ENCODE measurements at places on chromosomes 12 and 14.

GRCh38 chr12:95173392-95174251 lies 43.6 kb downstream of the FGD6 start:
- DNase-seq: peak; percentile 13

DNA sequence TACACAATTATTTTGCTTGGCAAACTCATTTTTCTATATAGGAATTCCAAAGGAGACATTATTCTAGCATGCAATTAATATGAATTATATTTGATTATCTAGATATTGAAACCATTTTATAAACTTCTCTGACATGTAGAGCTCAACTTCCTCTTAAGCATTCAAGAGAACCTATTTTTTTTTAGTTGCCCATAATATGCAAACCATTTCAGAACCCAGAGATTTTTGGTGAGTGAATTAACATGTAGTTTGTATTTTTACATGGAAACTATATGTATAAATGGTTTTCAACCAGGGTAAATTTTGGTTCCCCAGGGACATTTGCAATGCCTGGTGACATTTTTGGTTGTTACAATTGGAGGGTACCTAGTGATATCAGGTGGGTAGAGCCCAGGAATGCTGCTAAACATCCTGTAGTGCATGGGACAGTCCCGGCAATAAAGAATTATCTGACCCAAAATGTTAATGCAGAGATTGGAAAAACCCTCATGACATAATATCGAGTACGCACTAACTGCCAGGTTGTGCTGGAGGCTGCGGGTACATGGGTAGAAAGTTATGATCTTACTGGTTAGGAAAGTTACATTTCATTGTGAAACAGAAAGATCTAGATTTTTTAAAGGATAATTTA lies 338.9 kb upstream of the GARIN2 start:
- DNase-seq: no peak

DNA sequence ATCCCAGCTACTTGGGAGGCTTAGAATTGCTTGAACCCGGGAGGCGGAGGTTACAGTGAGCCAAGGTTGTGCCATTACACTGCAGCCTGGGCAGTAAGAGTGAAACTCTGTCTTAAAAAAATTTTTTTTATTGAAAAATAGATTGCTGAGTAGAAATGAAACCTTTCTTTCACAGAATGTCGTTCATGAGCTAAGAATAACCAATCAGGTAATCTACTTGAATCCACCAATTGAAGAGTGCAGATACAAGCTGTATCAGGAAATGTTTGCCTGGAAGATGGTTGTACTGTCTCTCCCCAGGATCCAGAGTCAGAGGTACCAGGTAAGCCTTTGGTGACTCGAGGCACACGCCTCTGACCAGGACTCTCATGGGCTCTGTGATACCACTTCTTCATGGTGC lies 27.0 kb downstream of the DYNC1H1 start:
- no peak for DNase-seq

GRCh38 chr12:91126516-91126915 lies 15.2 kb upstream of the LUM start:
- DNase-seq: no peak

GRCh38 chr12:123388177-123388950 lies 4.4 kb downstream of the KMT5A start:
- peak; percentile 59 for DNase-seq

- DNase-seq: peak; percentile 26
These were observed 886.2 kb downstream of the DIO2 start for GRCh38 chr14:79325071-79325470.

DNA sequence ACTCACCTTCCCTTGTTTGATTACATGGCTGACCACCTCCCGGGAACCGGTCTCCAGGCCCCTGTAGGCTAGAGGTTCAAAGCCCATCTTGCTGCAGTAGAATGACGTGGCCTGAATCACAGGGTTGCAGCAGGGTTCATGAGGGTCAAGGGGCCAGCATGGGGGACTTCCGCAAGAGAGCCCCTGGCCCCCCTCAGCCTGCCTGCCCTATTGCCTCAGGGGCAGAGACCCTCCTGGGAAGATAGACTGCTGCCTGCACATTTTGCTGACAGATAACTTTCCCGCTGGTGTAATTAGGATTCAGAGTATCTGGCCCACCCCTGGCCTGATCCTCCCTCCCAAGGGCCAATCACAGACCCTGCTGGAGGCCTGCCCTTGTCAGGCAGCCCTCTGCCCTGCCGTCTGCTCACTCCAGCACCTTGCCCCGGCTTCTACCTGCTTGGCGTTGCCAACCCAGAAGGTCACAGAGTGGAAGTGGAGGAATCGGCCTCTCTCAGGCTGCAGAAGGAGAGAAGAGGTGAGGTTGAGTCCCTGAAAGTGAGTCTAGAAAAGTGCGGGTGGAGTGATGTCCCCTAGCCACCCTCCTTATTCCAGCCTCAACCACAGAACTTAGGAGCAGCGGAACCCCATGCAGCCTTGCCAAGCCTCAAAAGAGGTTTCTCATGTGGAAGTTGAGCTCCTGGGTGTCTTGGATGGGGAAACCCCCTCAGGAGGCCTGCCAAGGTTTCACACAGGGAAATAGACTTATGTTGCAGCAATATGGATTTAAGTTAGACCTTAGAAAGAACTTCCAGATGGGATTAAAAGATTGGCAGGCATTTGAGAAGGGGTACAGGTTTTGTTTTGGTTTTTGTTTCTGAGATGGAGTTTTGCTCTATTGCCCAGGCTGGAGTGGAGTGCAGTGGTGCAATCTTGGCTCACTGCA lies 1.1 kb downstream of the HPD start:
- no peak for DNase-seq

- no peak for DNase-seq
These were observed 18.9 kb downstream of the CNTN1 start for GRCh38 chr12:40711121-40711520.

- DNase-seq: no peak
These were observed 20.7 kb downstream of the IQSEC3 start for GRCh38 chr12:87315-87714.

- peak; percentile 20 for DNase-seq
These were observed 1.1 kb downstream of the BCAT1 start for GRCh38 chr12:24947541-24948419.

- no peak for DNase-seq
These were observed at the start of gene CCDC198 for GRCh38 chr14:57493467-57494181. CCDC198 (minus strand) TSS chr14:57493857; CDS start chr14:57493715, 142 bp downstream.

DNA sequence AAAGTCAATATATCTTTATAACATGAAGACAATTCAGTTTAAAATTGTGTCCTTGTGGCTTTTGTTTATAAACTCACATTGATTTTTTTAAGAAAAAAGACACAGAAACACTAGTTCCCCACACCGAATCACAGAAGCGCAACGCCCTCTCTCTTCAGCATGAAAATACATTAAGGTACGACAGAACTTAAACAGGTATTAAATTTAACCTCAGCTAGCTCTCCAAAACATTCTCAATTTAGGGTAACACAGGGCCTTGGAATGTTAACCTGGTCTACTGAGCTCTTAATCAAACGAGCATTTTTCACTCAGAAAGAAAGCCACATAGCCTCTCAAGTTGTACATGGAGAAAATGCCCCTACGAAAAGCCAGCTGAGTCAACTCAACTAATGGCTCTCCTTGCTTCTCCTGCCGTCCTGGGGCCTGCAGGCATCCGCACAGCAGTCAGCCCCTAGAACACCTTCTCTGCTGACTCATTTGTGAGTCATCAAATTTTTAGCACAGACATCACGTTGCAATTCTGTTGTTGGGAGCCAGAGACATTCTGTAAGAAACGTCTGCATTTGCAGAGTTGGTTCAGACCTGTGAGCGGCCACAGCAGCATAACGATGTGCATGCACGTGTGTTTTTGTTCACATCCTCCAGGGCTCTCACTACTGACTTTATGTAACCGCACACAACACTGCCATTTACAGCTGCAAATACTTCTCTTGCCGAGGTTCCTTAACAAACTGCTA lies 141.6 kb downstream of the ITPR2 start:
- DNase-seq: no peak

DNA sequence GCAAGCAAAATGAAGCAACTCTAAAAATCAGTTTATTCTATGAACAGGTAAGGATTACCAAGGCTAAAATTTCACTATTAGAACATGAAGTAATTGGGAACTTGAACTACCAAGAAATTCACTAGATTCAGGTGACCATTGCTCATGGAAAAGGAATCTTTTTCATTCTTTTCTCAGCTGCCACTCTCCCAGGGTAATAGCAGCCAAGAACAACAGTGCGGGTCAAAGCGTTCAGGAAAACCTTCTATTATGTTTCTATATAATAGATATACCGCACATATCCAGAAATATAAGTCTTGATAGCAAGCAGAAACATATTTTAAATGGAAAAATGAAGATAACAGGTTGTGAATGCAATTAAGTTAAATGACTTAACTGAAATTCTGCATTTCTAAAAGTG lies 125.6 kb downstream of the NELL2 start:
- no peak for DNase-seq

DNA sequence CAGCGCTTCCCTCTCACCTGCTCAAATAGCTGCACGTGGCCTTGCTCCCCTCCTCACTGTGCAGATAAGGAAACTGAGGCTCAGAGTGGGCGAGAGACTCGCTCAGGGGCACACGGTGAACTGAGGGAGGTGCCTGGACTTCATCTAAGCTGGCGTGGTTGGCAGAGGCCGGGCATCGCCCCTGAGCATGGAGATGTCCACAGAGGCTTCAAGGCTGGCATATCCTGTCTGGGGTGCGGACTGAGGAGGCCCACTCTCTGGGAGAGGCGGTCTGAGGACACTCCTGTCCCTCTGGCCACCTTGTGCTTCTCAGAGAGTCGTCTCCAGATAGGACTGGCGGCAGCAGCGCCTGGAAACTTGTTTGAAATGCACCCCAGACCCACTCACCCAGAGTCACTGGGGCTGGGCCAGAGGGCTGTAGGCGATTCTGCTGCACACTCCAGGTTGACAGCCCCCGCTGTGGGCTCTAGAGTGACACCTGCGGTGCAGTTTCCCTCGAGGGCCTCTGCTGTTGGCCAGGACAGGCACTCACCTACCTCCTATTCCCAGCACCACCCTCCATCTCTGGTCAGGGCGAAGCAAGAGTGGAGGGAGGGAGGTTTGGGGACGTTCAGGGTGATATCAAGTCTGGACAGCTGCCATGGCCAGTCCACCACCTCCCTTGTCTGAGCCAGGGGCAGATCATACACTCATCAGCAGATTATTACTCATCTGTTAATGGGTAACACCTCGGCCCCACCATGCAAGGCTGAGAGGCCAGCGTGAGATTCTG lies 11.2 kb upstream of the LBHD2 start:
- no peak for DNase-seq

DNA sequence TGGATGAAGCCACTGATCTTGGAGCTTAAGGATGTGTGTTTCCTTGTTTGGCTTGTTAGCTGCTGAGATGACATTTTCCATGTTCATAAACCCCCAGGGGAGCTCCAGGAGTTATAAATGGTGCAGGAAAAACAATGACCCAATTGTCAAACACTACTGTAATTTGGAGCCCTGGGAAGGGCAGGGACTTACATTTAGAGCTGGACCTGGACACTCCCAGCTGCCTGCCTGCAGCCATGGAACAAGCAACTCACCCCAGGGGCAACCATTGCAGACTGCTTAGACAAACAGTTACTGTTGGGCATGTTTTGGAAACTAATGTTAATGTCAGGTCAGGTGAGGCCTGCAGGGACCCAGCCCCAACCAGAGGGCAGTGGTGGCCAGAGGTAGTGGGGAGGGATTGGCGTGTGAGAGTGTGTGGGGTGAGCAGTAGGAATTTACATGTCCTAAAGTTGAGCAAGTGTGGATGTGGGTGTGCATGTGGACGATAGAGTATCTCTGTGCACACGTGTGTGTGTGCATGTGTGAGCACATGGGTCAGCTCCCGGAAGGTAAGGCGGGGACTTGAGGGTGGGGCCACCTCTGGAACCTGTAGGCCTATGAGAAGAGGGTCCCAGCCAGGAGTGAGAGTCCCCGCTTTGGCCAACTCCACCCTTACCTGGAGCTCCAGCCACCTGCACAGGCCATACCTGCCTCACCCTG lies 86.4 kb upstream of the NOS1 start:
- no peak for DNase-seq
